ENCODE measurements at places on chromosomes 13 and 19.

DNA sequence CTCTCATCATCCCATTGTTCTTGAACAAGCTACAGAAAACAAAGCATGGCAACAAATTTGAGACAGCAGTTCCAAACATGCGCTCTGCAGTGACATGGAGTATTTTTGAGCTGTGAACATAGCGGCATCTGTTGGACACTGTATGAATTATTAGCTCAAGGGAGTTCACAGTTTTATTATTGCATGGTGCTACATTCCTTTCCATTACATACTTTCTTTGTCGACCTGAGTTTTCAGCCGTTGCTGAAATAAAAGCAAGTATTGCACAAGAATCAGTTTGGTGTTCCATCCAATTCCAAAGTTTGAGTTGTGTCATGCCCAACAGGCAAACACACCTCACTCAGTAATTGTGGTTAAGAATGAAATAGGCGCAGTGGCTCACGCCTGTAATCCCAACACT, 30.1 kb upstream of the METTL21C start:
- DNase-seq: peak; percentile 88

- DNase-seq: no peak
These were observed 16.2 kb downstream of the PLPP2 start for GRCh38 chr19:275000-275399.

DNA sequence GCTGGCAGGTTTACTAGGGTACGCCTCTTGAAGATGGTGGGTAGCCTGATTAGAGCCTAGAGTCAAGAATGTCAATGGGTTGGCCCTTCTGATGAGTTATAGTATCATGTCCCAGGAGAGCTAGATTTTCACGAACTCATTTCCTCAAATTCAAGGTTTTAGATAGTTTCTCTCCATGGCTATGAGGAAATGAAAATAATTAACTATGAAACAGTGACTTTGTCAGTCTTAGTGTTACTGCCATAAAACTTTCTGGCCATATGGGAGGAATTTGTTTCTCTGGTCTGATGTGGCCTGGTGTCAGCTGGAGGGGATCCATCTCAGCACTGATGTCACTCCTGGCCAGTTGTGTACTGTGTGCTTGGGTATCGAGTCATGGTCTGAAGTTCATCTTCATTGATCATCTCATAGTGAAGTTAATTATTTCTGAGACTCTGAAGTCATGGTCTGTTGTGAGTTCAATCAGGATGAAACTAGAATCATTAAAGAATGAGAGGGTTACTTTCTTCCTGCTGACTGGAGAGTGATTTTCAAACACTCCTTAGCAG, 49.4 kb upstream of the TNFSF11 start:
- DNase-seq: no peak

- DNase-seq: no peak
These were observed 426.1 kb downstream of the EFNB2 start for GRCh38 chr13:106109391-106109791.

GRCh38 chr19:17183858-17184321, 31.3 kb upstream of the USE1 start:
- no peak for DNase-seq

- DNase-seq: no peak
These were observed 702.9 kb upstream of the PCDH9 start for GRCh38 chr13:67932991-67933390.

GRCh38 chr19:18446811-18447359, 9.0 kb upstream of the ISYNA1 start:
- no peak for DNase-seq

DNA sequence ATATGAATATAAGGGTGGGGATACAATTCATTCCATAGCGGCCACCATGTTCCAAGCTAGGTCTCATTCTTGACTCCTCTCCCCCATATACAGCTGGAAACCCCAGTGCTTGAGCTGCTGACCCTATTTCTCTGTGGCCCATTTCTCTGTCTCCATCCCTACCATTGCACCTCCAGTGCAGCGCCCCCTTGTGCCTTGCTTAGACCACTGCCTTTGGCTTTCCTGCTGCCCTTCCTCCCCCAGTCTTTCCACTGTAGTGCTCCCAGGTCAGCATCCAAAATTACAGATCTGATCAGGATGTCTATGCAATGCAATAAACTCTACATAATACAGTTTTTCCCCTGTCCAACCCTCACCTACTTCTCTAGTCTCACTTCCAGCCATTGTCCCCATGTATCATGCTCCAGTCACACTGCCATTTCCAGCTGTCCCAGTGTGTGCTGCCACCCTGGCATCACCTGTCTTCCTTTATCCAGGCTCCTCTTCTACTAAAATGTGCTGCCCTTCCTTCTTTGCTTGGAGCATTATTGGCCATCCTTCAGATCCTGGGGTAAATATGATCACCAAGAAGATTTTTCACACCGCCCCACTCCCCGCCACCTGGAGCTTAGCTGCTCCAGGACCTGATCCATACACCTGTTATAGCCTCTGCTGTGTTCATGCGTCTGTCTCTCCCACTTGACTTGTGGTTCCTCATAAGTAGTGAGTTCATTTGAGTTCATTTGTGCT, 199.4 kb upstream of the IPO5 start:
- DNase-seq: no peak

- DNase-seq: no peak
These were observed 25.0 kb upstream of the OXGR1 start for GRCh38 chr13:97019236-97019635.

All from DMS79 treated with DMSO at 0.1 percent for 48 hours (cell line).